ENCODE measurements at places on chromosomes 12 and 14.
A peak's percentile ranks its signal among the peaks of the same experiment; 100 is the strongest.

GRCh38 chr14:94728950-94729349 lies 41.0 kb downstream of the GSC start:
- DNase-seq, result no peak

DNA sequence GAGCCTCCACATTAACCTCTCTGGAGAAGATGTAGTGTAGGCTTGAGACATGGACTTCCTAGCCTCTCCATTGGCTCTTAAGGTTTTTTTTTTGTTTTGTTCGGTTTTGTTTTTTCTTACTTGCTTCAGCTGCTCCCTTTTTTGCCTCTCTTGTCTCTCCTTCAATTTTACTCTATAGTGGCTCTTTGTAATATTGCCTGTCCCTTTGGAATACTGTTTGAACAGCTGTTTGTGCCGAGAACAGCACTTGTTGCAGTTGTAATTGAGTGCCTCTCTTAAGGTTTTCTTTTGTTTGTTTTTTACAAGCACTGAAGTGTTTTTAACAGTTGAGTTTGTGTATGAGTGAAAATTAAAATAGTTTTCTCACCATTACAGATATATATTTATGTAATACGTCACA lies 567.7 kb downstream of the LRFN5 start:
- DNase-seq, result no peak

DNA sequence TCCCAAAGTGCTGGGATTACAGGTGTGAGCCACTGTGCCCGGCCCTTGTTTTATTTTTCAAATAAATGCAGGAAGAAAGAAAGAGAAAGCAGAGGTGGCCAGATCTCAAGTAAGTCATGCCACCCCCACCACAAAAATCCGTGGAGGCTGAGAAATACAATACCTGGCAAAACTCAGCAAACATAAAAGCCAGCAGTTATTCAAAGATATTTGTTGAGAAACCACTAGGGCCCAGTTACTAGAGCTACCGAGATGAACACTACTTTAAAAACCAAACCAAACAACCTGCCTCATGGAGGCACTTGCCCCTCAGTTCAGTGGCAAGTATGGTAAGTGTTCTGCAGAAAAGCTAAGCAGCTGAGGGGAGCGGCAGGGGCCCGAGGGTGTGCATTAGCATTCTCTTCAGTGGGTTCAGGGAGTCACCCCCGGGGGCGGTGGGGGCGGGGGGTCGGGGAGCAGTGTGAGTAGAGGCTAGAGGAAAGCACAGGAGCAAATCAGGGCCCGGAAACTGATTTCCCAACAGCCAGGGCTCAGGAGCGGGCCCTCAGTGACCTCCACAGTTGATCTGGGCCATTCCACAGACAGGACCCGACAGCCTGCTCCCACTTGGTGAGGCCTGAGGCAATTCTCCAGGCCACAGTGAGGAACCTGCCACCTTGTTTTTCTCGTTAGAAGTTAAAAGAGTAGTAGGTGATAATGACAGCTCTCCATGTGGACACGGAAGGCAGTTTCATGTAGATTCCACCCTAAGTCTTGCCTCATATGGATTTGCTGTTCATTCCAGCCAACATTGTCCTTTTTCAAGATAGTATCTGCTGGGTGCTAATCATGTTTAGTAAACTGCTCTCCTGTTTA lies 8.6 kb downstream of the EVL start:
- DNase-seq, result no peak

DNA sequence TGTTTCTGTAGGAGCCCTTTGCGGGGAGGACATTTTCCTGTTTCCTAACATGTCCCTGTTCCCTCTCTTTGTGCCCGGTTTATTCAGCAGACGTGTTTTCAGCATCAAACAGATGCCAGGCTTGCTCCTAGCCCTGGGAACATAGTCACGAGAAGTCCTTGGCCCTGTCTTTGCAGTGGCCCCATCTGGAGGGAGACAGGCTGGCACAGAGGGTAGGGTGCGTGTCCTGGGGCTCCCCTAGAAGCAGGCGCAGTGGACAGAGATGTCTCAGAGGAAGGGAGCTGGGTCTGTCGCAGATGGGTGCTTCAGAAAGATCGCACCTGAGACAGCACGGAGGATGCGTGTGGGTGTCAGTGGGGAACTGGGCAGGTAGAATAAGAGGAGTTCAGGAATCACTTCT lies 75.0 kb upstream of the DYNC1H1 start:
- no peak for DNase-seq

GRCh38 chr14:37051680-37052079 lies 120.7 kb downstream of the SLC25A21 start:
- no peak for DNase-seq

DNA sequence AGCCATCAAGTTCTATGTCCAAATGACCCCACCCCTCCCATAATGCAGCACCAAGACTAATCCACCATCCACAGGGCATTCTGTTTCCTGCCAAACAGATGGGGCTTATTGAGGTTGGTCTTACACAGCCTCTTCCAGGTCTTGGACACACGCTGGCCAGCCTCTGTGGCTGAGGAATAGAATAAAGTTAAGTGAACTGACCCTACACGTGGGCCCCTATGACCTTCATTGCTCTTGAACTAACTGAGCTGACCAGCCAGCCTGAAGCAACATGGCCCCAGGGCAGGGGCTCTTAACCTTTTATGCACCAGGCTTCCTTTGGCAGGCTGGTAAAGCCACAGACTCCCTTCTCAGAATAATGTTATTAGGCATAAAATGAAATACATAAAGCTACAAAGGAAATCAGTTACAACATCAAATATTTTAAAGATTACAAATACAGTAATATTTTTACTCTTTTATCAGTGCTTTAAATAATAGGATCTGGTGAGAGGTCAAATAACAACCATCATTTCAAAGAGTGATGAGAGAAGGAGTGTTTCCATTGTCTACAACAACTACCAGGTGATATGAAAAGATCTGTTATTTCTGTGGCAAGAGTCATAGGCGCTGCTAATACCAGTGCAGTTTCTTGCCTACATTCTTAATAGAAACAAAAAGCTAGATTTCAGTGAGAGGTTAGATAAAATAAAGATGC lies 192.9 kb upstream of the NUDT4 start:
- DNase-seq, result peak; percentile 87

- DNase-seq, result no peak
Measured at GRCh38 chr14:55980970-55981369, 137.2 kb upstream of the PELI2 start.

DNA sequence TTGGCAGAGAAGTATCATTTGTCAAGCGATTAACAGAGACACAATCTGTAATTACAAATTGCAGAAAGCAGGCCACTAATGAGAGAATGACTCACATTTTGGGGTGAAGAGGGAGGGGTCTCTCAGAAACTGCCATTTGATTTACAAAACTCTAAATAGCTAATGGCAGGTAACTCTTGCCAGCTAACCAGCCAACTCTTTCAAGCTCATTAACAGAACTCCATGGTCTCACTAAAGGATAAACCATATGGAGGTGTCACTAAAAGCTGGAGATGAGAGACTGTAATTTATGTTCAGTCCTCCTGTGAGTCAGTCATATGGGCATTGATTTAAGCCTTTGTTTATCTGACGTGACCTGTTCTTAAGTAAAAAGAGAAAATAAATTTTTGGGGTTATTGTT lies 336.4 kb downstream of the FOXG1 start:
- DNase-seq, result no peak

GRCh38 chr12:9632766-9633165 lies 25.1 kb upstream of the KLRB1 start:
- no peak for DNase-seq

DNA sequence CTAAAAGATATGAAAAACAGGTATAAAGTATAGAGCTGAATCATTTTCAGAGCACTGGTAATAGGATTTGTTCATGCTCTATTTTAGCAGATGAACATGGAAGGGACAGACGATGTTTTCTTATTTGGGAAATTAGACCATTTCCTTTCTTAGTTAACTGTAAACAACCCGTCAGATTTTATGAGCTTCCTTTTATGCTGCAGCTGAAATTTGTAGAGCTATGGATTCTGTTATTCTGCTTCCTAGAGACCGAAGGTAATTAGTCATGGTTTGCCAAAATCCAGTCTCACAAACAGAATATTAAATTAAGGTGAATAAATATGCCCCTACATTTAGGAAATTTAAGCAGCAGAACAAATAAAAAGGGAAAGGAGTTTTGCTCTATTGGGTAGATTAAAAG lies 180.2 kb upstream of the SYT1 start:
- DNase-seq, result no peak

- no peak for DNase-seq
Measured at GRCh38 chr12:119302451-119303080, 32.0 kb upstream of the CCDC60 start.

GRCh38 chr12:10238526-10238925 lies 25.8 kb downstream of the GABARAPL1 start:
- DNase-seq, result no peak

GRCh38 chr12:7832059-7832696 lies 40.5 kb downstream of the SLC2A14 start:
- DNase-seq, result peak; percentile 34

DNA sequence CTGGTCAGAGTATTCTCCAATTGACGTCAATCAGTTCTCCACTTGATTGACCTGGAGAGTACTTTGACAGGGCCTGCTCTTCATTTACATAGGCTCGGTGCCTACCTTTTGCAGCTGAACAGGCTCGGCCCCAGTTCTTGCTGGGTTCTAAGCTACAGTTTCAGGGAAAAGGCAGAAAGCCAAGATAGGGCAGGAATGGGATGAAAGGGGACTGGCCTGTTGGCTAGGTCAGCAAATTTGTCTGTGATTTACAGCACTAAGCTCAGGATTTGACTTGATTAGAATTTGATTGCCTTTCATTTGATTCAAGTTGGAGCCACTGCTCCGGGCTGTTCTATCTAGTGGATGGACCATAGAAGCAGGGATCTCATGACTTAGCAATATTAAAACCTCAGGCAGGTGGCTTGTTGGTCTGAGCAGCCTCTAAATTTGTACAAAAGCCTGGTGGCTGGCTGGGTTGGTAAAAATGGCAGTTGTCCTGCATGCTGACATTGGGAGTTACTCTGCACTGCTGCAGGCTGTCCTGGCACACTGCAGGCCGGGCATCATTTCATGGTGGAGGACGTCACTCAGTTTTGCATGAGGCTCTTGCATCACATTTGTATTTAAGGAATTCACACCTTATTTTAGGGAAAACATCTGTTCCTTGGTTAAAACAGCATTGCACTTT lies 71.8 kb downstream of the BICD1 start:
- DNase-seq, result no peak

- no peak for DNase-seq
Measured at GRCh38 chr14:35155962-35156361, 33.6 kb downstream of the PRORP start.

DNA sequence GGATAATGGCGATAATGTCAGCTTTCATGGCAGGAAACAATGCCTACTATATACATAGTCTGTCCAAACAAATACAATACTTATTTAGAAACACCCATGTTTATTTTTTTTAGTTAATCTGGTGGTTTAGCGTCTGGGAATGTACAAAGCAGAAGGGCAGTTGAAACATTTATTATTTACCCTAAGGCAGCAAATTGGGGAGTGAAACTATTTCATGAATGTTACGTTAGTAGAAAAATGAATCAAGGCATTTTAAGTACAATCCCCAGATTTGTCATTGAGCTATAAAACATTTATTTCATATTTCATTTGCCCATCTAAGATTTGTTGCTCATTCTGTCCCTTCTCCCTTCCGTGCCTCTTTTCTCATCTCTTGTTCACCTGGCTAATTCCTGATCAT lies 87.1 kb upstream of the ATF1 start:
- DNase-seq, result no peak

GRCh38 chr14:105647784-105648608 lies 121.6 kb downstream of the TMEM121 start:
- no peak for DNase-seq

DNA sequence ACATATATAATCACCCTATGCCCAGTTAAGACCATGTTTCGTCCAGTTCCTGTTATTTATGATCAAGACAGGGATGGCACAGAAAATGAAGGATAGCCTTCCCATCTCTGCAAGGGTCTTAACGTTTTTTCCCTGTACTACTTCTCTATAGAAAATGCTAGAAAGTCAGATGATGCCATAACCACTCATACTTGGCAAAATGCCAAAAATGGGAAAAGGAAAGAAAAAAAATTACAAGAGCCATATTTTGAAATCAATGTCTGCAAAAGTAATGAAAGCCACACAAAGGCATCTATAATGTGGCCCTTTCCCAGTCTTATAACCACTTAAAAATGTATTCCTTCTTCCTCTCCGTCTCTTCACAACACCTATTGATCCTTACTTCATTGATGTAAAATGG lies 1.8 kb upstream of the MYL6B start:
- no peak for DNase-seq

GRCh38 chr14:21069388-21070082 lies 569 bp upstream of the ARHGEF40 start:
- DNase-seq, result no peak

- DNase-seq, result no peak
Measured at GRCh38 chr14:77086017-77086727, 11.9 kb upstream of the CIPC start.

- DNase-seq, result no peak
Measured at GRCh38 chr14:20787025-20787424, 6.0 kb downstream of the RNASE6 start.

All from KG1 (cell line).